ENCODE measurements at places on chromosomes 6 and 20.
A peak's percentile ranks its signal among the peaks of the same experiment; 100 is the strongest.

- DNase-seq: no peak
These were observed 179.8 kb downstream of the GMPR start for GRCh38 chr6:16418151-16418550.

DNA sequence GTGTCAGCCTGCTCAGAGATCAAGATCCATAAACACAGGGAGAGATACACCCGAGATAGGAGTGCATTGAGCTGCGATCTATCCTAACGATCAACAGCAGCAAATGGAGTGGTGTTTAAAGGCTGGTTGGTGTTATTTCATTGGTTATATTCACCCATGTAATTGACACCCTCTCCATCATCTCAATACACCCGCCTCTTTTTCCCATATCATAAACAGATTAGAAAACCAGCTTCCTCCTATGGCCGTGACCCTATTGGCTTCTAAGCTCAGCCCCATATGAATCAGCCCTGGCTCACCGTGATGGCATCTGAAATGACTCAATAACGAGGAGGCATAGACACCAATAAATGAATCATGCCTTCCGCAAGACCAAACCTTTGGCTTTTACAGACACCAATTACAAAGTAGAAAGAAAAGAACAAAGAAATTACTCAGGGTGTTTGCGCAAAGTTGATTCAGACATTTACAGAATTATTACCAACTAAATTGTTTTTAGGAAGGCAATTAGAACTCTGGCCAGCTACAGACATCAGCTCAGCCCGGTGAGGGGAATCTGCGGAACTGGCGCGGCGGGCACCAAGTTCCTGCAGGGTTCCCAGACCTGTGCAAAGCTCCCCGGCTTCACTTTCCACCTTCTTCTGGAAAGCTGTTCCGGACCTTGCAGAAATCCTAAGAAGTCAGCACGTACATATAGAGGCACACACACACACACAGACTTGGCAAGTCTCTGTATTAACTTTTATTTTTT is 11.5 kb downstream of the PMEPA1 start:
- DNase-seq: peak; percentile 92

GRCh38 chr6:52517502-52518278 is 59.2 kb downstream of the TRAM2 start:
- peak; percentile 11 for DNase-seq

DNA sequence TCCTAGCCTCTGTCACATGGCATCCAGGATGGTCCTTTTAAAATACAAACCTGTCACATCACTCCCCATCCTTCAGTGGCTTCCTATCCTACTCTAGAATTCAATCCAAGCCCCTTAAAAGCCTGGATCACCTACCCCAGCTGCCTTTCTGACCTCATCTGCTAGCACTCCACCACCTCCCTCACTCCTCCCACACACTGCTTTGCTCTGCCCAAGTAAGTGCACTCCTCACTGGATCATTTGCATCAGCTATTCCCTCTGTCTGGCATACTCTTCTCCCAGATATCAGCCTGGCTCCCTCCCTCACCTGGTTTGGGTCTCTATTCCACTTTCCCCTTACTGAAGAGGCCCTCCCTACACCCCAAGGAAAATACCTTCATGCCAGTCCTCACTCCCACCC is 10.5 kb downstream of the C6orf136 start:
- no peak for DNase-seq

DNA sequence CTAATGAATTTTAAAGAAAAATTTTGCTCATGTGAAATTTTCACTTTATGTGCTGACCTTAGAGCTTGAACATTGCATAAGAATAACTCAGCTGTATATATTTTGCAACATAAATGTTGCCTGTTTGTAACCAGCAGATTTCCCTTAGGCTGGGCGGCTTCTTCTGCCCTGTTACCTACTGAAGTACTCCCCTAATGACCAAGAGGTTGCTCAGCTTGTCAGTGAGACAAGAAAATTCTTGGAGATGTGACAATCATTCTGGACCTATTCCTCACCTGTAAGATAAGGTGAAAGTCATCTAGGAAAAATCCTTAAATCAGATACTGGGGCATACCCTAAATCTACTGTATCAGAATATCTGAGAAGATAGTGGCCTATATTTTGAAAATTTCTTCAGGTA is 1061.7 kb downstream of the KIF16B start:
- DNase-seq: no peak

DNA sequence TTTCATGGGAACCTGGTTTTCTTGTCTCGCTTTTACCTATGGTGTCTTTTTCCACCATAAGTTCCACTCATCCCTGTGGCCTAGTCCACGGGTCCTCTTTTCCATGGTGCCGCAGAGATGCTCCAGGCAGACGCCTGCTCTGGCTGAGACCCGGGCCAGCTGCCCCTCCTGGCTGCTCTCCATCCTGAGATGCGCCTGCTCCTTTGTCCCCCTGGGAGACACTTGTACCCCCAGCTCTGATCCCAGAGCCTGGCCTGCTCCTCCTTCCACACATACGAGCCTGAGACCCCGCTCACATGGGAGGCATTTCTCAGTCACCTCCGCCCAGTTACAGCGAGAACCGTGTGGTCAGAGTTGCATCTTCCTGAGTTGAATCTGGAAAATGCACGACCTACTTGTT is 29.6 kb downstream of the RNASET2 start:
- DNase-seq: no peak

- DNase-seq: peak; percentile 65
These were observed 654 bp downstream of the FAM8A1 start for GRCh38 chr6:17600527-17601385.

- DNase-seq: no peak
These were observed 40.4 kb upstream of the POPDC3 start for GRCh38 chr6:105220186-105220585.

- DNase-seq: no peak
These were observed 803 bp upstream of the ADGRG6 start for GRCh38 chr6:142300758-142301650.

GRCh38 chr20:5153612-5154542 is 27.1 kb downstream of the CDS2 start:
- DNase-seq: no peak

DNA sequence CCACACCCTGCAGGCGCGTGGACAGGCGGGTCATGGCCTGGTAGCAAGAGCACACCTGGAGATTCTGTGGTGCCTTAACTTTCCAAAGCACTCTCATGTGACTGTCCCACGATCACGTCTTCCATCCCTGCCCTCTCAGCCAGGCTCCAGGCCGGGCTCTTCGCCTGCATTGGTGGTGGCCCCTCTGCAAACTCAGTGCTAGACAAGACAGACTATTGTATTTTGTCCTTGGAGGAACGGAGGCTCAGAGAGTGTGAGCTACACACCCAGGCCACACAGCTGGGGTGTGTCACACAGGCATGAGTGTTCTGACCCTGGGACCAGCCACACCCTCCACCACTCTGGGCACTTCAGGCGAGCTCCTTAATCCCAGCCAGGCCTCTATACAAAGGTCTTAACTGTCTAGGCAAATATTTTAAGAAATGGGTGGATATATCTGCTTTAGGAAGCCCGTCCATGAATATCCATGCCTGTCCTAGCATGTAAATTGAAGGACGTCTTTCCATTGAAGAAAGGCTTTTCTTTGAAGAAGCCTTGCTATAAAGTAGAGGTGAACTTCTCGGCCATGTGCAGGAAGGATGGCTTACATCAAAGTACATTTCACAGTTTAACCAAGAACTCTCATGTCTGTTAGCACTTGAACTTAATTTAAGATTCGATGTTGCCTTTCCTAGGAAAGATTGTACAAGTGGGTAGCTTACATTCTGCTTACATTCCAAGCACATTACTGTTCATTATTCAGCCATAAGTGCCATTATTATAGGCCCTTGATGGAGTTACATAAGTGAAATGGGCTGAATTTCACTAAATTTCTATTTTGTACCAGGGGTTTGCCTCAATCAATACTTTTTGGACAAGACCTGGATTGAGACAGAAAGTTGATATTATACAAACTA is 263.9 kb downstream of the DLL1 start:
- DNase-seq: no peak

DNA sequence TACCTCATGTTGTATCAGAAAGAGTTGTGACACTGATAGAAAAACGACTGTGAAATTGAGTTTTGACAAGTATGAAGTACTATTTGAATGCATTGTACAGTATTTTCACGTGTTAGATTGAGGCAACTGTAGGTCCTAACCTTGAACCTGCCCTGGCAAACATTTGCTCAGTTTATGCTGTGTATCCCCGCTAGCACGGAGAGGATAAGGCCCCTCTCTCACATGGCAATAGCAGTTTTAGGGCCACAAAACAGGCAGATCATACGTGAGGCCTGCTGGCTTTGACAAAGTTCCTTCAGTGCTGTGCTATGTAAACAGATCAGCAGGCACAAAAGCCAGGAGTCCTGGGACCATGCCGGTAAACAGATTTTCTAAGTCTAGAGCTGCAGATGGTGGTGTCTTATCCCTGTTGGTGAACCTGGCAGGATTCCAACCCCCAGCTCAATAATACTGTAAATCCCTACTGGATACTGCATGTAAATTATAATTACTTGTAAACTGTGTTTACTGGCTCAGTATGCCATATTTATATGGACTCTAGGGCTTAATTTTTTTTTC is 23.8 kb upstream of the FAM217A start:
- DNase-seq: no peak

GRCh38 chr20:58553841-58554240 is 38.6 kb upstream of the APCDD1L start:
- no peak for DNase-seq

GRCh38 chr20:1702855-1703254 is 45.3 kb upstream of the SIRPG start:
- no peak for DNase-seq

GRCh38 chr6:145839653-145840052 is 25.1 kb upstream of the FBXO30 start:
- DNase-seq: no peak

DNA sequence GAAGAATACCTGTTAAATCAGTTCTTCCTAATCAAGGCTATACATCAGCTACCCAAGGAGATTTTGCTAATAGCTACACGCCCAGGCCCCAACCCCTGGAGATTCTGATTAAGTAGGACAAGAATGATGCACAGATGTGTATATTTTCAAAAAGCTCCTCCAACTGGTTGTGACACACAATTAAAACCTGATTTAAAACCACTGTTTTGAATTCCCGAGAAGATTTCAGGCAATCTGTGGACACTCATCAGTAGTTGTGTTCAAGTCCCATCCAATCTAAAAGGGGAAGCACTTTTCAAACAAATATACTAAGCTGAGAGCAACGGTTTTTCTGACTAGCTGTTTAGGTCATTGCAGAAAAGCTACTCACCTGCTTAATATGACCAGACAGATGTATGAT is 118.9 kb upstream of the NHSL1 start:
- no peak for DNase-seq

DNA sequence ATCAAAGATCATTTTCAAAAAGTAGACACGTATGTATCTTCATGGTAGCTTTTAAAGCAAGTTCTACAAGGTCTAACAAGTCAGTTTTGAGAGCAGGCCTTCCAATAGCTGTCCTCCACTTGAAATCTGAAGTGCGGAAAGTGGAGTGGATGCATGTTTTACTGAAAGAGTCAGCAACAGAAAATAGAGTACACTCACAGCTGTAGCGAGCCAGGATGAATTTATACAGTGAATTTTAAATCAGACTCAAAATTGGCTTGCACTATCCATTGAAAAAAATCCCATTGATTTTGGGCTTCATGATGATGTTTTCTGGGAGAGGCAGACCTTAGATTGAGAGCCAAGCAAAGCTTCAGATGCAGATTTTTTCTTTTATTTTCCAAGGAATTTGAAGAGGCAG is 80.6 kb downstream of the GJA10 start:
- DNase-seq: no peak

DNA sequence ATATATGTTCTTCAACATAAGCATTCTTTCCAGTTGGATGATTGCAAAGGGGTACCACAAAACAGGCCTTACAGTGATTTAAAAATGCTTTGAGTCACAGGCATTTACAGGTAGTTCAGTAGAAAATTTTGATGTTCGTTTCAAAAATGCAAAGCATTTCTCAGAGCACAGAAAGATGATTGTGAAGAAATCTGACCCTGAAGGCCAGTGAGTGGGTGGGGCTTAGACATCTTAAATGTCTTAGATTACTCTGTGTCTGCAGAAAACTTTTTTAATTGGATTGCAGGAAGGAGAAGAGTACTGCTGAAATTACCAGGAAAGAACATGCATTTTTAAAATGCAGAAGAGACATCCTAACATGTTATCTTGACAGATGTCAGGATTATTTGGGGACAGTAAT is 268.3 kb downstream of the CDKAL1 start:
- DNase-seq: no peak

GRCh38 chr6:118344014-118344670 is 204.0 kb upstream of the PLN start:
- DNase-seq: no peak

DNA sequence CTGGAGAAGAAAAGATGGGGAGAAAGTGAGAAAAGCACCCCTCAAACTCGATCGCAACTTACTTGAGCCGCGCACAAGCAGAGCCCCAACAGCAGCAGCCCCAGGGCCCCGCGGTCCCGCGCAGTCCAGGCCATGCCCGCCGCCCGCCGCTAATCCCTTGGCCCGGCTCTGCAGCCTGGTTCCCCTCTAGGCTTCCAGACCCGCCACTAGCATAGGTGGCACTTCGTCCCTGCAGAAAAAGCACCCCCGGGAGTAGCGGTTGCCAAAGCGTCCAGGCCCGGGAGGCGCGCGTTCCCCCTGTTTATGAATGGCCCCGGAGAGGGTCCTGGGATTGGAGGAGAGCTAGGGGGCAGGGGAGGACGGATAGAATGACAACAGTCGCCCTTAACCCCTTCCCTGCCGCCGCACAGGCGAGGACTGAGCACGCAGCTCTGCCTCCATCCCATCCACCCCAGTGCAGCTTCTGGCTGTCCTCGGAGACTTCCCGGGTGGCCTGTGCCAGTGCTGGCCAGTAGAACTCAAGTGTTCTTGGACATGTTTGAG is 19.9 kb downstream of the COL9A1 start:
- DNase-seq: no peak

- no peak for DNase-seq
These were observed 29.4 kb downstream of the PSMG4 start for GRCh38 chr6:3287976-3288707.

- DNase-seq: no peak
These were observed 87.1 kb downstream of the COL19A1 start for GRCh38 chr6:69953491-69953890.

- no peak for DNase-seq
These were observed 25.9 kb upstream of the PPP1R3G start for GRCh38 chr6:5059036-5059896.
